Stimulated activated CD8-positive, alpha-beta memory T cell treated with anti-CD3 and anti-CD28 coated beads, Interleukin-7, amount 100 ng/mL, for 4 hours (primary cell): ENCODE measurements at places on chromosomes 1 and 21.

DNA sequence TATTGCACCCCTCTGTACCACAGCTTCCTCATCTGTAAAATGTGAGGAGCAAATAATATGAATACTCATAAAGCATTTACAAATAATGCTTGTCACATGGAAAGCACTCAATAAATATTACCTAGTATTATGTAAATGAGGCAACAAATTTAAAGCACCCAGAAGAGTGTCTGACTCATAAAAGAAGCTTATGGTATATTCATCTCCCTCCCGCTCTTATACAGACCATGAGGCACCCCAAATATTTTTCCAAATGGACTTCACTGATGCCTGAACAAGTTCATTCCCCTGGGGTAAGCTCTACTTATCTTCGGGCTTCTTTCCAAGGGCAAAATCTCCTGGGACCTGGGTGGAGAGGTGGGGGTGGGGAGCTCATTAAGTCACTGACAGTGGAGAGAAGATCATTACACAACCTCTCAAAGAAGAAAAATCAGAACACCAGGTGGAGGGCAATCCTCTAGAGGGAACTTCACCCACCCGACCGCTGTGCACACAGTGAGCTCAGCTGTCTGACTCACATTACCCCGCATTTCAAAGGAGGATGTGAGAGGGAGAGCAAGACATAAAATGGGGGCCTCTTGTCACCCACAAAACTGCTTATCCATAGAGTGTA is 166.2 kb downstream of the ASTN1 start:
- no peak for DNase-seq

GRCh38 chr21:18620436-18620835 is 216.9 kb upstream of the TMPRSS15 start:
- no peak for DNase-seq

DNA sequence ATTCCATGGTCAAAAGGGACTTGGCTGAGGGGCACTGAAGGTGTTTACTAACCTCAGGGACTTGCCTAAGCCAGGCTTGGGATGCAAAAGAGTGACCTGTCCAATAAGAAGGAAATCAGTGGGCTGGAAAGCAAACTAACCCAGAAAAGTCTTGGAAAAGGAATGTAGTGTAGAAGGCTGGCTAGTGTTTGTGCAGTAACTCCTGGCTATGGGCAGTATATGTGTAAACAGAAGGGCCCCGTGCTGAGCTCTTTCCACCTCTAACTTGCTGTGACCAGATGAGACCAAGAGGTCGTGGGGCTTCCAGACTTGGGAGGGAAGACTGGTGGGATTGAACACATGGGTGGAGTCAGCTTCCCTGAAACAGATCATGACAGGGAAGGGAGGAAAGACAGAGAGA is 4.1 kb downstream of the MINDY1 start:
- no peak for DNase-seq

- DNase-seq, result no peak
Measured at GRCh38 chr1:230083053-230083452, 16.0 kb downstream of the GALNT2 start.
